Caco-2 (cell line): ENCODE measurements at places on chromosomes 5 and 9.

DNA sequence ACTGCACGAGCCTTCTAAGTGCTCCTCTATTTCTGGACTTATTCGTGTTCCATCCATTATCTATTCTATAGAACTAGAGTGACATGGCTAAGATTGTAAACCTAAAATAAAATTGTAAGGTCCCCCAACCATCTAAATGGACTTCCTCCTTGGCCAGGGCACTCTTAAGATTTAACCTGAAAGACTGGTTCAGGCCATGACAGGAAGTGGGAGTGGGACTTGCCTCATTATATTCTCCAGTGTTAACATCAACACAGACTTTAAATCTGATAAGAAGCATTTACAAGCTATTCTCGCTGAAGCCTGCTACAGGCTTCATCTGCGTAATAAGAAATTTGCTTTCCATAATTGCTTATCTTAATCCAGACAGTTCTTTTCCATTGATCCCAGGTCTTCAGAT, 117.0 kb downstream of the SSBP2 start:
- DNase-seq: no peak

DNA sequence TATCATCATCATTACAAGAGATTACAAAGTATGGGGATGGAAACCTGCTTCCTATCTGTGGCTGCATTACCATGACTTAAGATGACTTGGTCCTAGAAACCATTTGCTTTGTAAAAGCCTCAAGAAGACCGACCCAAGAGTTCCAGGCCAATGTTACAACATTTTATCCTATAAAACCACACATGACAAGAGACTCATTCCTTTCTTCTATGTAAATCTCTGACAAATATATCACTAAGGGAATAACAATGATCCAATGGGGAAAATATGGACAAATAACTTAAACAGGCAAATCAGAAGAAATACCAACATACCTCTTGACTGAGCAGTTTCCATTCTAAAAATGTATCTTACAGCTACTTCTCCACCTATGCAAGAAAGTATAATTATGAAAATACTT, 44.3 kb upstream of the VPS13A start:
- no peak for DNase-seq

DNA sequence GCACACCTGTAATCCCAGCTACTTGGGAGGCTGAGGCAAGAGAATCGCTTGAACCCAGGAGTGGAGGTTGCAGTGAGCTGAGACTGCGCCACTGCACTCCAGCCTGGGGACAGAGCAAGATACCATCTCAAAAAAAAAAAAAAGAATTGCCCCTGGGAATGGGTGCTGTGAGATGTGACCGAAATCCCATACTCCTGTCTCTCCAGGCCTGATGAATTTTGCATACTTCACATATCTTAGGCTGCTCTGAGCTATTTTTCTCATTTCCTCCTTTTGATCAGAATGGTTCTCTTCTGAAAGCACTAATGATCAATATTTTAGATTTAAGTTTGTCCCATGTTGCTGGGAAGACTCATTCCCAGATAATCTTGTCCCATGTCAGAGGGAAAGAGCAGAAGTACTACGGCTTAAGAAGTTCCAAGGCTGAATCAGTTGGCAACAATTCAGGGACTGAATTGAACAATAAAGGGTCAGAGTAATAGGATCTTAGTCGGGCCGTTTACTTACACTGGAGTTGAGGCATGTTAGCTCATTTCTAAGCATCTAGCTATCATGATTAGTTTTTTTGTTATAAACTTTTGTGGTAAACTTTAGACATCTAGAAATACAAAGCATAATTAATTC, 44.2 kb upstream of the TENT2 start:
- no peak for DNase-seq

- no peak for DNase-seq
These were observed 61.7 kb downstream of the GLRA1 start for GRCh38 chr5:151862811-151863472.

DNA sequence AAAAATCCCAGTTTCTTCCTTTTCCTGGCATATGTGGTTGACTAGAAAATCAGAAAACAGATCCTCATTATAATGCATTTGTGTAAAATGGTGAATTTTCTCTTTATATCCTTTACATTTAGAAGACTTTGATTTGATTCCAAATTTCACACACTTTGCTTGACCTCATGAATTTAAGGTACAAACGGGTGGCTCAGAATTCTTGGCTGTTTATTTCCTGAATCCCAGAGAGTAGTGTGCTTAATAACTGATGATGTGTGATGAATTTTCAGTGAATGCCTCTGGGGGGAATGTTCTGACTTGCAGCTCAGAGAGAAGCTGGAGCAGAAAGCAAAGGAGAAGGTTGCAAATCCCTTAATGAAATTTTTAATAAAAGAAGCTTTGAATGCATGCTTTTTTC, 126.8 kb downstream of the SPATA31D1 start:
- DNase-seq: no peak

GRCh38 chr5:80076131-80077050, 41.2 kb downstream of the THBS4 start:
- DNase-seq: no peak

- no peak for DNase-seq
These were observed 34.0 kb downstream of the ADAM19 start for GRCh38 chr5:157541447-157542118.

DNA sequence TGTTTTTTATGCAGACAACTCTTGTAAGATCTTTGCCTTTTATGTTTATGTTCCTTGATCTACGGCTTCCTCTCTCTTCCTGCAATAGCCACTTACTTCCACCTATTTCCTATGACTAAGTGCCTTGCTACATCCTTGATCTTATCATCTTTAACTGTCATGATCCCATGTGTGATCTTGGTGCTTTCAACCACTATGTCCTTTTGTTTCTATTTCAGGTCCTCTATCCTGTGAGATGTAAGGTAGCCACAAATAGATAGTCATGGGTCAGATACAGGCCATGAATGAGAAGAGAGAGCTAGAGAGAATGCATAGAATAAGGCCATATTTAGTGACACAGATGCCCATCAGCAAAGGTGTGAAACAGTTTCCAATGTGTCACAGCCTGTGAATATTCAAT, 243.6 kb upstream of the HAPLN1 start:
- DNase-seq: no peak

GRCh38 chr5:159775890-159776289, 140.4 kb upstream of the ADRA1B start:
- no peak for DNase-seq

DNA sequence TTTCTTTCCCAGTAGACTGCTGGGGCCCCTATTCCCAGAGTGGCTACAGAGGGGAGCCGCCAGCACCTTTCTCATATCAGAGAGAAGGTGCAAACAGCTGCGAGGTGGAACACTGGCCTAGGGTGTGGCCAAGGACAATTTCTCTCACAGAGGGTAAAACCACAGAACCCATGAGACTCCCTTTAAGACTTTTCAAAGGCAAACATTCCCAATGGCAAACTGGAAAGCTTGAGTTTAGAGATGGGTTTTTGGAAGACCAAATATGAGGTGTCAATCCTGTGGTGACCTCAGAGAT, 335.1 kb upstream of the PIK3R1 start:
- peak; percentile 84 for DNase-seq

DNA sequence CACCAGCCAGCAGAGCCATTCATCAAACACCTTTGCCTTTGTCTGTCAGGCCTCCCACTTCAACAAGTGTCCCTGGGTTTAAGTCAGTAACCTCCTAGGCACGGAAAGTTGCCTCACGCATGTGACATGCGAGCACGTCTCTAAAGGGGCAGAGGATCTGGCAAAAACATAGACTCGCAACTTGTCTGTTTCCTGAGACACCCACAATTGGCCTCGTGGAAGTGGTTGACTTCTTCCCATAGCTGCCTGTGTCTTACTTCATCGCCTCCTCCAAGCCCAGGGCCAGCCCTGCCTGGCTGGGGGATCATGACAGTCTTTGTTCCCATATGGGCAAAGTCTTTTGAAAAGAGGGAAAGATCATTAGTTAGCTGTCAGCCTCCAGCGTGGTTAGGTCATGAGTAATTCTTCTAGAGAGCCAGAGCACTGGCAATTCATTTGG, 35.5 kb upstream of the GLRX start:
- DNase-seq: no peak

DNA sequence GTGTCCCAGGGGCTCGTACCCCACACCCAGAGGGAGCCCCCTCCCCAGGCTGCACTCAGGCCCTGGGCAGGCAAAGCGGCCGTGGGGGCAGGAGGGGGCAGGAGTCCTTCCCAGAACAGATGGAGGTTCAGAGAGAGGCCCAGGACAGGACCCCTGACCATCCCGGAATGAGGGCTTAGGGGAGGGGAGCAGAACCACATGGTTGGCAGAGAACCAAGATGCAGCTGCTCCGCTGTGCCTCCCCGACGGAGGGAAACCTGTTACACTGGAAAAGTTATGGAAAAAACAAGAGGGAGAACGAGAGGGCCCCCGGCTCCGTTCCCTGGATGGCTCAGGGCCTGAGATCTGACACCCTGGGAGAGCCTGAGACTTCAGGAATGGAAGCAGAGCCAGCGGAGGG, 22.7 kb downstream of the SLC12A7 start:
- no peak for DNase-seq

- peak; percentile 8 for DNase-seq
These were observed 235.0 kb downstream of the FANCC start for GRCh38 chr9:95082401-95083084.

DNA sequence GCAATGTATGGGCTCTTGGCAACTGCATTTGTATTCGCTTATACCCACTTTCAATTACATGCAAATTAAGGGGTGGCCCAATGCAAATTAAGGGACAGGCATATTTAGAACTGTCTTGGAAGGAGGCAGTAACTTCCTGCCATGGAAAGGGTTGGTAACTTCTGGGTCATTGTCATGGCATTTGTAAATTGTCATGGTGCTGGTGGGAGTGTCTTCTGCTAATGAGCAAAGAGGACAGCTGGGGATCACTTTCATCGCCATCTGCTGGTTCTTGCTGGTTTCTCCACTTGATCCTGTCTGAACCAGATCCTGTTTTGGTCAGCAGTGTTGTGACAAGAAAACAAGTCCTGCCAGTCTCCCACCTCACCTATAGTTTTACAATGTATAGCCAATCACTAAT, 23.3 kb upstream of the UGT3A2 start:
- DNase-seq: peak; percentile 16

GRCh38 chr9:82535432-82535998, 527.4 kb downstream of the RASEF start:
- DNase-seq: no peak

GRCh38 chr9:136757328-136757727, 715 bp downstream of the LCN8 start:
- DNase-seq: no peak

DNA sequence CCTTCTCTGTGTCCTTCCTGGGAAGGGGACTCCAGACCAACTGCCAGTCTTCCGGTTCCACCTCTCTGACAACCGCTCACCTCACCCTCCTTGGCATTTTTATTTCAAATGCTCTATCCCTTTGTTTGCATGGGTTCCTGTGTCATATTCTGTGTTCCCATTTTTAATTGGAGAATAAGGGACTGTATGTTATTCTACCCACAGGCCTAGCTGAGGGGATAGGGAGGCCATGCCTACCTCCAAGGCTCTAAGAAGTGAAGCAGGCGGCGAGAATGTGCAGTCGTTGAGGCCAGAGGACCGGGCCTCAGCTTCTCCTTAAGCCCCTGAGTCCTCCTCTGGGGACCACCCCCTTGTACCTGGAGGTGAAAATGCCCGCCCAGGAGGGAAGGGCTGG, 936 bp upstream of the WDR5 start:
- DNase-seq: no peak

- DNase-seq: no peak
These were observed 33.4 kb downstream of the ARHGAP26 start for GRCh38 chr5:142803428-142804125.

GRCh38 chr5:39013938-39014337, 60.3 kb downstream of the RICTOR start:
- no peak for DNase-seq

DNA sequence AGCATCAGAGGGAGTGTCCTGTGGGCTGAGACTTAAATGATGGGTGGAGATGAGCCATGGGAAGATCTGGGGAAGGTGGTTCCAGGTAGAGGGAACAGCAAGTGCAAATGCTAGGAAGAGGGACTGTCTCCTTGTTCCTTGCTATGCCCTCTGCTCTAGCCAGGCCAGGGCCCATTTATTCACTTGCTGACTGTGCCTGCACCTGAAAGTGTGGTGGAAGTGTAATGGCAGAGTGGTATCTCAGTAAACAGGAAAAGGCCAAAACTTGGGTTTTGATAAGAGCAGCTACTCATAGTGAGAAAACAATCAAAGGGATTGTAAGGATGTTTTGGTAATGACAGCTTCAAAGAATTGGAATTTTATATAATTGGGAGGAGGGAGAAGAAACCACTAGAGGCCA, 32.4 kb downstream of the TLE4 start:
- no peak for DNase-seq

DNA sequence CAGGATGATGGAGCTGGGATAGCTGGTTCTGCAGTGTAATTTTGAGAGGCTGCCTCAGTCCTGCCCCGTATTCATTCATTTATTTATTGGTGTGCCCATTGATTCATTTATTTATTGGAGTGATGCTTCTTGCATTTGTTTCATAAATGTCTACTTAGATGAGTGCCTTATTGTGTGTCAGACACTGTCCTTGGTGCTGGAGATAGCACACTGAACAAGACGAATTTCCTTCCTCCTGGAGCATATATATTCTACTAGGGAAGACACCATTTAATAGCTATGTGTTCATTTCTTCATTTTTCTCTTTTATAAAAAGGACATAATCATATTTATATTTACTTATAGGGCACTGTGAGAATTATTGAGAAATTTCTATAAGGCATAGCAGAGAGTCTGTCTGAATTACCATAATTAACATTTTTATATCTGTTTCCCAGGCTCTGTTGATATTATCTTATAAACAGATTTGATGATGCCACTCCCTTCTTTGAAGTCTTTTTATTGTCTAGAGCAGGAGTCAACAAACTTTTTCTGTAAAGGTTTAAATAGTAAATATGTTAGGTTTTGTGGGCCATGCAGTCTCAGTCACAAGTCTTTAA, 433.9 kb upstream of the ZNF608 start:
- no peak for DNase-seq

GRCh38 chr5:141095263-141095641, 837 bp downstream of the PCDHB2 start:
- DNase-seq: no peak

- no peak for DNase-seq
These were observed 185.0 kb downstream of the MED10 start for GRCh38 chr5:6193310-6193709.

- no peak for DNase-seq
These were observed 6.1 kb upstream of the OTP start for GRCh38 chr5:77644371-77645157.
